ENCODE measurements at places on chromosomes 2 and 18.

GRCh38 chr2:174789001-174789400 lies 24.7 kb upstream of the CHRNA1 start:
- no peak for DNase-seq

- DNase-seq: no peak
Observed at GRCh38 chr2:227703280-227703732, 14.5 kb downstream of the SLC19A3 start.

GRCh38 chr18:30081122-30081521 lies 961.4 kb downstream of the DSC3 start:
- no peak for DNase-seq

DNA sequence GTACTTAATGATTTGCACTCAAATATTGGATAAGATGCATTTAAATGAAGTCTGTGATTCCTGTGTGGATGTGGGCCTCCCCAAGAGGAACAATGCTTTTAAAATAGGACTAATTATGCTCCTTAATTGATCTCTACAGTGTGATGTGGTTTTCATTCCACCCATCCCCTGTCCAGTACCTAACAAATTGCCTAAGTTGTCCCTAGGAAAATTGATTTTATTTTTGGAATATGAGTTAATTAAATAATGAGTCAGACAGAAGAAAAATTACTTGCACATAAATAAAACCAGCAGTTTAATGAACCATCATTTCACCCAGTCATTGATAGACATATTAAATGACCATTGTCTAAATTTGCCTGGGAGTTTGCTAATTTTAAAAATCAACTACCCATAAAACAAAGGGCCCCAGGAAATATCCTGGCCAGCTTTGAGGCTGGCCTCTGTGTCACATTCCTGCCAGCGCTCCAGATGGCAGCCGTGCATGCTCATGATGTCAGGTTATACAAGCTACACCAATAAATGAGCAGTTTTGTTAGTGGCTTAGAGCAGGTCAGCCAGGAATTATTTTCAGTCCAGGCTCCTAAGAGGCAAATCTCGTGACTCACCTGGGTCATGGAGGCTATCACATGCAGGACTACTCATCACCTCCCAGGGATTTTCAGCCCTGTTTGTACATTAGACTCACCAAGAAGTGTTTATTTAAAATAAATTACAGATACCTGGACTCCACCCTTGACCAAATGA lies 31.9 kb downstream of the ABHD3 start:
- DNase-seq: peak; percentile 19

- no peak for DNase-seq
Observed at GRCh38 chr2:63814114-63814513, 27.6 kb upstream of the UGP2 start.

DNA sequence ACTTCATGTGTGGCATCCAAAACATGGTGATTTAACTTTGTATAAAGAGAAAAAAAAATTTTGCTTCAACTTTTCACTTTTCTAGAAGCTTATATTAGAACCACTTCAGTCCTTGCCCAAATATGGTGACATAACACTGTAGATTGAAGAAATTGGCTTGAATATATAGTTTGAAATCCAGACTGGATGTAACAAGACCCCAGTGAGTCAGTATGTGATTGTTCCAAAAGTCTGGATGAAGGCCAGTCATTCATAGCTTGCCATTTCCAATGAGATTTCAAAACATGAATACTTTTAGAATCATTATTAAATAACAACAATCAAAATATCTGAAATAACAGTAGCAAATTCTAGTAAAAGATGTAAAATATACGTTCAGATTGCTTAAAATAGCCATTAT lies 104.8 kb upstream of the FN1 start:
- peak; percentile 94 for DNase-seq

DNA sequence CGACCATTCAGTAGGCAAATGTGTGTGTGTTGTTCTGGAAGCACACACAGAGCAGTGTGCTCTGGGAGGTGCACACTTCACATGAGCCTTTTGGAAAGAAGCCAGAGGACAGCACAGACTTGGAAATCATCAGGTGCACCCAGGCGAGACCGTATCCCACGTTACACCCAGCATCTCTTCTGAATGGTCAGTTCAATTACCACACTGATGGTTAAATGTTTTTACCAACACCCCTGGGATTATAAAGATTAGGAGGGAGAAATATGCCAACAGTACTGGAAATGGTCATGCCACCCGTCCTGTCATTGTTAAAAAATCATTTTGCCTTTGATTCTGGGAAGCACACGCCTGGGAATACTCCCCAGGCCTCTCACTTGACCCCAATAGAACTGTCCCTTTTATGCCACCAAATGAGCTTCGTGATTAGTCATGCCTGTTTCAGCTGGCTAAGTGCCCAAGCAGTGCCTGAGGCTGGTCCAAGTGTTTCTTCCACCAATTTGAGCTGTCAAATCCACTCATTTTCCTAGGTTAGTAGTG lies 183.7 kb downstream of the NRP2 start:
- DNase-seq: no peak

DNA sequence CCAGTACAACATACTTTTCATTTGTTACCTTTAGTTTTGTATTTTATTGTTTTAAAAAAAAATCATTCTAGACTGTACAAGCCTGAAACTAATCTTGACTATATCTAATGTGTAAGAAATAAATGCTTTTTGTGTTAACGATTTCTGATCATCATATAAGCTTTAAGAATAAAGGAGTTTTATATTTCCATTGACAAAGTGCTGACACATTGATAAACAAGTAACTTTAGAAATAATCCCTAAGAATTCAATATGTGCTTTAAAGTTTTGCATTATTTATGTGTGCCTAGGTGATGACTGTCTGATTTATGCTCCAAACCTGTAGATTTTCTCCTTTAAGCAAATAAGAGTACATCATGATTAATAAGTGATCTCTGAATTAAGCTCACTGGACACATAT lies 247.2 kb upstream of the BOD1L2 start:
- no peak for DNase-seq

DNA sequence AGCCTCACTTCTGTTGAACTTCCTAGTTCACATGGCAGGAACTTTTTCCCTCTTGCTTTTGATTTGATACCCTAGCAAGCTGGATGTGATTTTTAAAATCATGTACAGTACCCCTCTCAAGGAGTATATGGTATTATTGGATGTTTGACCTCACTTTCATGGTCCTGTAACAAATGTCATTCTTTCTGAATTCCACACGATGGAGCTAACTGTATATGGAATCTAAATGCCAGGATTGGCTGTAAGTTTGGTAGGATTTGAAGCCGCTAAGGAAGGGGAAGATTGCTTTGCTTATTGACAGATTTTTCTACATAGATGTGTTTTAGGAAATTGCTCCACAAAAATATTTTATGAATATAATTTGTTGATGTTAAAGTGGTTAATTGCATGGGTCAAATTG lies 18.3 kb downstream of the MAIP1 start:
- DNase-seq: no peak

GRCh38 chr2:126676221-126677175 lies 20.5 kb downstream of the GYPC start:
- no peak for DNase-seq

DNA sequence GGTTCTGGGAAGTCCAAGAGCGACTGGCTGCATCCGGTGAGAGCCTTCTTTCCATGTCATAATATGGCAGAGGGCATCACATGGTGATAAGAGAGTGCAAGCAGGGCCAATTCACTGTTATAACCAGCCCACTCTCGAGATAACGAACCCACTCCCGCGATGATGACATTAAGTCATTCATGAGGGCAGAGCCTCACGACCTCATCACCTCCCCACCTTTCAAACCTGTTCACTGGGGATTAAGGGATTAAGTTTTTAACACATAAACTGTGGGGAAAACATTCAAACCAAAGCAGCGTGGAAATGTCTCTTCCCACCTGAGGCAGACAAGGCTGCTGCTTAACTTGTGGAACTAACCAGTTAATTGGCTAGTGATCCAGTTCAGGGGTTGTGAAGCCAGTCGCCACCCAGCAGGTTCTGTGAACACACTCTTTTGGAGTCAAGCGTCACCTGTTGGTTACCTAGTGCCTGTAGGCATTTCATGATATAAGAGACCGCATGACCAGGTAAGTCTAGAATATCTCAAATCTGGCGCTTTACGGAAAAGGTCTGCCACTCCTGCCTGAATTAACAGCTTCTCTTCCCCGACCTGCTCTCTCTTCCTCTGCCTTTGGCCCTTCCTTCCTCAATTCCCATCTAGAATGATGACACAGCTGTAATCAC lies 54.3 kb downstream of the EDAR start:
- DNase-seq: no peak

- no peak for DNase-seq
Observed at GRCh38 chr18:34809451-34810072, 99.5 kb downstream of the DTNA start.

GRCh38 chr2:228318218-228318617 lies 136.7 kb upstream of the SPHKAP start:
- no peak for DNase-seq

GRCh38 chr2:218452079-218452478 lies 33.2 kb downstream of the VIL1 start:
- no peak for DNase-seq
